ENCODE measurements at places on chromosomes 2 and 18.

DNA sequence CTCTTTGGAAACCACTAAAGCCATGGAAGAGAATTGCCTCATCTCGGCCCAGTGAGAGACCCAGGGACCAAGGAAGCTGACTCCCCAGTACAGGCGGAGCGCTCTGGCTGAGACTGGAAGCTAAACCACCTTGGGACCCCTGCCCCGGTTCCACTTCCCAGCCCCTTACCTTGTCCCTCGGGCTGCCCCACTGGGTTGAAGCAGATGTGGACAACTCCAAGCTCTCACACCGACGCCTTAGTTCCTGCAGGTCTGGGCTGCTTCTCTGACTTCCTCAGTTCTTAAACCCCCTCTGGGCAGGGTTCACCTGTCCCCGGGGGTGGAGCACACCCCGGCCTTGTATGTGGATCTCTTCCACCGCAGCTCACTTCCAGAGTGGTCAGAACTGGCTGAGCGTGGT, 266.2 kb downstream of the PHLPP1 start:
- DNase-seq, result no peak

DNA sequence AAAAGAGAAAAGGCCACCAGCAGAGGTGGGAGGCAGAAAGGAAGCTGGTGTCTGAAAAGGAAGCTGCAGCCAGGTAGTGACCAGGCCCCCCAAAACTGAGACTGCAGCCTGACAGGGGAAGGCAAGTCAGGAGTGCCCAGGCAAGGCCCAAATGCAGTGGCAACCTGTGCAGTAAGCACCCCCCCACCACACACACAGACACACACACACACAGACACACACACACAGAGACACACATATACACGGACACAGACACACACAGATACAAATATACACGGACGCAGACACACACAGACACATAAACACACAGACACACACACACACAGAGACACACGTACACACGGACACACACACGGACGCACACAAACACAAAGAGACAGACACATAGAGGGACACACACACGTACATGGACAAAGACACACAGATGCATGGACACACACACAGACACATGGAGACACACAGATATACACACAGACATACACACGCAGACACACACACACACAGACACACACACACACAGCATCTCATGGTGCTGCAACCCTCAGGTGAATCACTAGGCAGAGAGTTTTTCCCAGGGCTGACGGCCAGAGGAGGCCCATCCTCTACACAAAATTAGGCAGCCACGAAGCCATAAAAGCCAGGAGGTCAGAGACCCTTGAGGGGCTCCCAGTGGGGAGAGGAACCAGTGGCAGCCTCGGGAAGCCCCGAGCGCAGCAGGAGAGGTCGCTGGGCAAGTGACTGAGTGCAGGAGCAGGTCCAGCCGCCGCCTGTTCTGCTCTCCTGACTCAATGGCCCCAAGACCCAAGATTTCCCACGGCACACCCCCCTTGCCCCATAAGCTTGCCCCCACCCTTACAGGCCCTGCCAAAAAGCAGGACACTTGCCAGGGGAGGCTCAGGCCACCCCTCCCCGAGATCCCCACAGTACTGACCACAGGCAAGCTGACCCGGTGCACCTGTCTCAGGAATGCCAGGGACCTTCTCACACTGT, 6.3 kb downstream of the SDC1 start:
- no peak for DNase-seq

DNA sequence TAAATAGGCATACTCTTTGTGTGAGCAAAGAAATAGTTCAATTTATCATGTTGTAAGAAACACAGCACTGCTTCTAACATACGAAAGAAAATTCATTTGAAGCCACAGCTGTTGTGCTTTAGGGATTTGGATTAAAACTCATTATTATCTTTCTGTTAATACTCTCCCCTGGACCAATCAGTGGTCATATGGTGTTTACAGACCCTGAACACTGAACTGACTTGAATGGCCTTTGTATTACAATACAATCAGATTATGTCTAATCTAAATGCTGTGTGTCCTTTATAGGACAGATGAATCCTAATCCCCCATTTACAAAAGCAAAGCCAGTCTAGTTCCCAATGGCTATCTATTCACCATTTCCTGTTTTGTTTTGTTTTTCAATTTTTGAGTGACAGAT, 36.5 kb downstream of the ZNF385B start:
- DNase-seq, result no peak

GRCh38 chr2:188512456-188512855, 220.8 kb downstream of the GULP1 start:
- peak; percentile 30 for DNase-seq

GRCh38 chr2:156841321-156841720, 405.1 kb downstream of the GPD2 start:
- DNase-seq, result no peak

GRCh38 chr2:37026050-37026449, 58.1 kb downstream of the HEATR5B start:
- DNase-seq, result no peak

DNA sequence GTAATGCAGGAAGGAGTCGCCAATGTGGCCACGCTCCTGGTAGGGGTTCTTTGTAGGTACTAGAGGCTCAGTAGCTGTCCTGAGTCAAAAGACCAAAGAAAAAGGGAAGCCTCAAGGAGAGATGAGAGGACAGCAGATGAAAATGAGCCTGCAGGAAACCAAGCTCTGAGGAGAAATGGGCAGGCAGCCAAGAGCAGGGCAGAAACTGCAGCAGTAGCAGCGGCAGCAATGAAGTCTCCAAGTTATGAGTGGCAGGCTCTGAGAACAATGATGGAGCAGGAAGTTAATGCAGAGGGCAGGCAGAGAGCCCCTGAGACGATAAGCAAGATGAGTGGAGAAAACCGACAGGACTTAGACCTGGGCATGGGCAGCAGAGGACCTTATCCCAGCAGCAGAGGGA, 48.2 kb upstream of the TMEM200C start:
- DNase-seq, result no peak

DNA sequence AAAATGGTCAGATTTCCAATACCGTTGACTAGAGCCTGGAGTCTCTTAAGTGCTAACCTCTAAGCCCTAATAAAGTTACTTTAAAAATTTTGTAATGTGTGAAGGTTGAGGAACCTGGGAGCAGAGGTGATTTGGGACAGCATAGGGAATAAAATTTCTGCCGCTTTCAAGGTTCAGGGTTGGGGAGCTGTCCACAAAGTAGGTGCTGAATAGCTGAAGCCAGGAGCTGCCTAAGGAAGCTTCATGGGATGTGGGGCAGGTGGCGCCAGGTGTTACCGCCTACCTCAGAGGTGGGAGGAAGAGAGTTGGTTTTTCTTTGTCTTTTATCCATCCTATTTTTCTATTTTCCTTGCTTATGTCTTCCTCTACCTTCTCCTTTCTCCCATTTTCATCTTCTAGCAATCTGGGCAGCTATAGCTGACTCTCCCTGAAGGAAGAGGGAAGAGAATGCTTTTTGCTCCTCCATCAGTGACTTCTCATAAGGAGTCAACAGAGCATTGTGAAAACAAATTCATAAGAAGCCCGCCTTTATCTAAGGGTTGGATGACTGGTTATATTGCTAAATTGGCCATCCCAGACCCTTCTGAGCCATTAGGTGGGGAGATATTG, 178.7 kb downstream of the CLIP4 start:
- no peak for DNase-seq

DNA sequence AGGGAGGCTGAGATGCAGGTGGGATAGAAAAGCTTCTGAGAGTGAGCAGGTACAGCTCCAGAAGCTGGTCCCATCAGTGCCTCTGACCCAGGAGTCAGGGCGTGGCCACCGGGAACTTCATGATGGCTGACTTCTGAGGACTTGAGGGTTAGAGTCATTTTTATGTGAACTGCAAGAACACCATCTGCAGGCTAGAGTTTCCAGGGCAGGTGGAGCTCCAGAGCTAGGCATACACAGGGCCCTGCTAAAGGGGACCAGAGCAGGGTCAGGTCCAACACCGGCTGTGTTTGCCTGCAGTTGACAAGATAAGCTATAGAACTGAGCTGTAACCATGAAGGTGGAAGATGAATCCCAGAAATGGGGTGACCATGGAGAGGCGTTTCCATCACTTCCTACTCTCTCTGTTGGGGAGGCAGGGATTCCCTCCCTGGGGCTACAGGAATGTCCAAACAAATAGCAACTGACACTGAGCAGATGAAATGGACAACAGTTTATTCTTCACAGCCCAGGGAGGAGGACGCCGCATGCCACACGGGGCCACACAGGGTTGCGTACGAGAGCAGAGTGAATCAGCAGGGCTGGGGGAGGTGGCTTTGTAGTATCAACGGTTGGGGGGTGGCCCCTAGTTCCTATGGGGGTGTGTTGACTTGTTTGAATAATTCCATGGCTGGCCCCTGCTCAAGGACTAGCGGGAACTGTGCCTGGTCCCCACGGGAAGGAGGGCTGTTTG, 77.6 kb upstream of the ZNF516 start:
- DNase-seq, result peak; percentile 42

- DNase-seq, result no peak
Measured at GRCh38 chr2:19793132-19793750, 108.5 kb downstream of the TTC32 start.

DNA sequence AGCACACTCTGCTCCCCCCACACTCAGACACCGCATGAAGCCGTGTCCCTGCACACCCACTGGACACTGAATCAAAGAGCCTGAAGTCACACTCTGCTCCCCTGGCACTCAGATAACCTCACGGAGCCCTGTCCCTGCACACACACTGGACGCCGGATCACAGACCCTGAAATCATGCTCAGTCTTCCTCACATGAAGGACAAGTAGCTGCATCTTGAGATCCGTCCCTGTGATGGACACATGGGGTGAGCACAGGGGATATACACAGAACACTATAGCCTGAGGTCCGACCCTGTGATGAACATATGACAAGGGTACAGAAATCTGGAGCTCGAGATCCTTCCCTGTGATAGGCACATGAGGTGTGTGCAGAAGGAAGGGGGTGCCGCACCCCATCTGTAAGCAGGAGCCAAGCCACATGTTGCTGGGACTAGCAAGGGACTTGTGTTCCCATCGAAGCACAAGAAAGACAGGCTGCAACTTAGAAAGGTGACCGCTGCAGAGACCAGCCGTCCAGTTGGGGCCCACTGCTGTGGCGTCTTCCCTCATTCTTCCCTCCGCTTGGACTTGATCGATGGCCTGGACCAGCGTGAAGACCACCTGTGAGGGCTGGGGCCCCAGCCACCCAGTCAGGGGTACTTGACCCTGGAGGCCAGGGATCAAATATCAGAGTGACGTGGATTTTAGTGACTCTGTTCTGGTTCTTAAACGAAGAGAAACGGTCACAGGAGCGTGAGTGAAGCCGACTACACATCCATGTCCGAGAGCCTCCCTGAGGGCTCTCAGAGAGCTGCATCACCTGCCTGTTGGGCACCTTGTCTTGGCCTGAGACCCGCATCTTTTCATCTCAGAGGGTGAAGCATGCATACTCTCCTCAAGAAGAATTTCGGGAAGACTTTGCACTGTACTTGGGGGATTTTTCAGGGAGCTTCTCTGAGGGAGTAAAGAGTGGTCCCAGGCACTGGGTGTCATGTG, 391.7 kb upstream of the SALL3 start:
- DNase-seq, result no peak

DNA sequence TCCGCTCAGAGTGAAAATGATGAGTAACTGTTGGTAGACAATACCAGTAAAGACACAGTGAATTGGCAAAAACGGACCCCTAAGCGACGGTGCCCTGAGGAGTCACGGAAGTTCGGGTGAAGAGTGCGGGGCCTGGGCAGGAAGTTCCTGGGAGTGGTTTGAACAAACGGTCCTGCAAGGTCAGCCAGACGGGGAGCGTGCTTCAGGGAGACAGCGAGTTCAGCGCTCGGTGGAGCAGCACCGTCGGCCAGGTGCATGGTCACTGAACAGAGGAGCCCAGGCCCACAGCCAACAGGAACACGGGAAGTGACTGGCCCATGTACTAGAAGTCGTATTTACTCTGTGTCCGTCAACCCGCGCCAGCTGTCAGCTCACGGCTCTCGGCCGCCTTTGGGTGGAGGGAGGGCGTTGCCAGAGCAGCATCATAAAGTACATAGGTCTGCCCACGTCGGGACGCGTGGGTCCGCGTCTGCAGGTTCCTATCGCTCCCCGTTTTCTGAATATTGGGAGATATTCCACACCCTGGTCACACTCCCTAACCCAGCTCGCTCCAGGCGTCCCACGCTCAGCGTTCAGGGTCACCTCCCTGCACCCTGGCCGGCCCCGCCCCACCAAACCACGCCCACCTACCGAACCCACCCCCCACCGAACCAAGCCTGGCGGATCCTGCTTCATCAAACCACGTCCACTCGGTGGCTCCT, 75.6 kb upstream of the UXS1 start:
- DNase-seq, result peak; percentile 25

DNA sequence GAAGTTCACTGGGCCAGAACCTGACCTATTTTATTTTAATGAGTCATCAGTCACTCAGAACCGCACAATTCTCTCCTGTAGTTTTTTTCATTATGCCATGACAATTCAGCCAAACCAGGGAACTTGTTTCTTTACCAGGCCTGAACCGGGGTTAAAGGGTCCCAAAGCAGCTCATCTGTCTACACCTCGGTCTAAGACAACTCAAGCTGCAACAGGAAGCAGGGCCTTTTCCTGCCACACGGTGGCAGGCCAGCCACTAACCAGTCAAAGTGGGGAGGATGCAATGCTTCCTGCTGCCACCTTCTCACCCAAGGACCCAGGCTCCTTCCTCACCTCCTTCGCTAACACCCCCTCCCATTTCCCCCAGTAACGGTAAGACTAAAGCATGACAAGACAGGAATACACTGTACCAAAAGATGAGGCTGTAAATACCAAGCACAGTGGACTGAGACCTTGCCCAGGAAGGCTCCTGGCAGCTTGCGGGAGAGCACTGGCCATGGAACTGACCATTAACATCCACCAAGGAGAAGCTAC, 56.7 kb upstream of the ACKR3 start:
- peak; percentile 75 for DNase-seq

- DNase-seq, result no peak
Measured at GRCh38 chr2:66862885-66863650, 428.1 kb downstream of the MEIS1 start.

DNA sequence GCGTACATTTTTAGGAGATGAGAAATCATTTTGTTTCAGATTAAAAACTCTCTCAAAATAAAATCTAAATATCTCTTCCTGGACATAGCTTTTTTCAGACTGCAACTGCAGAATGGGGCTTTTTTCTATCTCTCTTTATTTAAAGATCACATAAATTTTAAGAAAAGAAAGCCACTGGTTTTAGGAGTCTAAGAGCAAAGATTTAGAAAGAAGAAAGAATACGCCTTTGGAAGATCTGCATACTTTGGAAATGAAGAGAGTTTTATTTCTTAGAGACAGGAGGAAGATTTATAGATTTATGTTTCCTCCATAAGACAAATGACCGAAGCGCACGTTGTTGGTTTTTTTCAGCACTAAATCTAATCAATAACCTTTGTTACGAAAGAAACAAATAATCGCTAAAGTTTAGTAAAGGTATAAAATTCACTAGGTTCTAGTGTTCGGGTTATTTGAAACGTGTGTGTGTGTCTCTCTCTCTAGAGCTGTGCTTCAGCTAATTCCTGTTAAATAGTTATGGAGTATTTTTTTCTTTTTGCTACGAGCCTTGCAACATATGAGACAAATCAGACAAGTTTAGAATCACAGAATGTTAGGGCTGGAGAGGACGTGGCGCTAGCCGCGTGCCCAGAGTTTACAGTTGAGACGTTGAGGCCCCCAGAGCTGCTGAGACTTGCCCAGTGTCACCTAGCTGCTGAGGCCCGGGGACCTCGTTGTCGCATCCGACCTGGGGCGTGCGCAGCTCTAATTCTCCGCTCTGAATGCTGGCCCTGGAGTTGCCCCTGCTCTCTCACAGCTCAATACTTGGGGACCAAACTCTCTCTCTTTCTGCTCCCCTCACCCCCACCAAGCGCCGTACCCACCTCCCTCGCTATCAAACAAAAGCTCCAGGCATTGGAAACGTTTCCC, 69.9 kb downstream of the CTAGE1 start:
- no peak for DNase-seq

GRCh38 chr2:1183300-1183699, 230.0 kb upstream of the TPO start:
- no peak for DNase-seq

All from suppressor macrophage treated with lipopolysaccharide for 1 hour (primary cell).